ENCODE measurements at places on chromosomes 2 and 18.

DNA sequence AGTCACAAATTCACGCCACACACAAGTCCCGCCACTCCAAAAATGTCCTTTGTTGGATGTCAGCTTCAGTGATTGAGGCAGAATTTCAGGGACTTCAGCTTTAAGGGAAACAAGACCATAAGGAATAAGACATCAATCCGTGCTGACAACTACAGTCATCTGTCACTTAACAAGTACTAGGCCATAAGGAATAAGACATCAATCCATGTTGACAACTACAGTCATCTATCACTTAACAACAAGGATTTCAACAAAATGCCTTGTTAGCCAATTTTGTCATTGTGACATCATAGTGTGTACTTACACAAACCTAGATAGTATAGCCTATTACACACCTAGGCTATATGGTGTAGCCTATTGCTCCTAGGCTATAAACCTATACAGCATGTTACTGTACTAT is 58.0 kb downstream of the ANTXR1 start:
- no peak for DNase-seq

- no peak for DNase-seq
These were observed 56.8 kb upstream of the HS6ST1 start for GRCh38 chr2:128375454-128375853.

- DNase-seq = no peak
These were observed 213.9 kb downstream of the RAB3GAP1 start for GRCh38 chr2:135265960-135266490.

DNA sequence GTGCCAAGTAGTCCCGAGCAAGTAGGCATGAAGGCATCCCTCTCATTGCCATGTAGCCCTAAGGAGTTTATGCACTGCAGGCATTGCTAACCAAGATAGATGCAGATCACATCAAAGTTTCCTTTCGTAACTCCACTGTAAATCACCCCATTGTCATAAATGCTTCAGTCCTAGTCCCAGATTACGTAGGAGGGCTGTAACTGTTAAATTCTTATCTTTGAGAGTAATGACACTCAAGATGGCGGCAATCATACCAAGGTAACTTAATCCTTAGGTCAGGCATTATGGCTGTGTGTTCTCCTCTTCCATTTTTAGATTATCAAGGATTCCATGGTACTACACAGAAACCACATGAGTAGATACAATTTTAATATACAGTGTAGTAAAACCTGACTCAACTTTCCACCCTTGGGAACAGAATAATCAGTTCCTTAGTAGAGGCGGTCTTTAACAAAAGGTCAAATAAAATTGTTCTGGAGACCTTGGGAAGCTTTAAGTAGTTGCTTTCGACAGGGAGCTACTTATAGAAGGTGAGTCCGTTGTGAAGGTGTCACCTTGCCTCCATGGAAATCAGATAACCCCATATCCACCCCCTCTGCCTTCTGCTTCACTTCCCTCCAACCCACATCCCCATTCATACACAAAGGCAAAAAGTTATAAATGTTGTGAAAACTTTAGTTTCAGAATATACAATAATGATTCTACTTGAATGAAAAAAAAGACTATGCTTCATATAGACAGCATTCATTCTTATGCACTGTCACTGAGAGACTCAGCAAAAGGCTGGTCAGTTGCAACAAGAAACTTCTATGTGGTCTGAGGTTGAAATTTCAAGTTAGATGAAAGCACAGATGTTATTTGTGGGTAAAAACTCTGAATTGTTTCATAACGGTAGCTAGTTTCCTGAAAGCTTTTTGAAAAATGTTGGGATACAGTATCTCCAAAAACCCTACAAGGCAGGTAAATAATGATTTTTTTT is 64.8 kb upstream of the GALNT5 start:
- no peak for DNase-seq

- no peak for DNase-seq
These were observed 75.4 kb upstream of the IGFBP5 start for GRCh38 chr2:216770717-216771116.

- no peak for DNase-seq
These were observed 73.8 kb downstream of the KIF5C start for GRCh38 chr2:148948868-148949267.

- no peak for DNase-seq
These were observed 185.7 kb downstream of the ACKR3 start for GRCh38 chr2:236755278-236755840.

GRCh38 chr2:239283288-239283945 is 117.4 kb downstream of the HDAC4 start:
- no peak for DNase-seq

DNA sequence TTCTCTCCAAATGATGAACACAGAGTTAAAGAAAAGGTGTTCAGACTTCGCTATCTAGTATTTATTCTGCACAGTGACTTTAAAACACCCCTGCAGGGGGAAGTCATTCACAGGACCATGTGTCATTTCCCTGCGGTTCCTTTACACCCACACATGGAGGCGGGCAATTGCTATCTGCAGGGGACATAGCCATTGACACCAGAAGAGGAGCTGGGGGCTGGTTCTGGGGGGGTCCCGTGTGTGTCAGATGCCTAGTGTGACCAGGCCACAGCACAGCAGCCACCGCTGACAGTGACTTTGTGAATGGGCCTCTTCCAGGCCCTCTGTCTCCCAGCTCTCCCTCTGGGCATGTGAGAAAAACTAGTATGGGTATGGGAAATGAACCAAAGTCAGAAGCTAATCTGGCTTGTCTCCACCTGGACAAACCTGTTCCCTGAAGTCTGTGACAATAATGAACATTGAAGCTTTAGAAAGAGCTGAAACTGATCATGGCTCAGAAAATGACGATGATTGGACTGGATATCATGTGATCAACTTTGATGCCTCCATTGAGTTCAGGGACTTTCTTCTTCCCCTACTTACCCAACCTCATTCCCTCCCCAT is 7.5 kb upstream of the GBX2 start:
- no peak for DNase-seq

Data from activated CD8-positive, alpha-beta memory T cell treated with anti-CD3 and anti-CD28 coated beads for 4 hours (primary cell).